ENCODE measurements at places on chromosomes 4 and X.

DNA sequence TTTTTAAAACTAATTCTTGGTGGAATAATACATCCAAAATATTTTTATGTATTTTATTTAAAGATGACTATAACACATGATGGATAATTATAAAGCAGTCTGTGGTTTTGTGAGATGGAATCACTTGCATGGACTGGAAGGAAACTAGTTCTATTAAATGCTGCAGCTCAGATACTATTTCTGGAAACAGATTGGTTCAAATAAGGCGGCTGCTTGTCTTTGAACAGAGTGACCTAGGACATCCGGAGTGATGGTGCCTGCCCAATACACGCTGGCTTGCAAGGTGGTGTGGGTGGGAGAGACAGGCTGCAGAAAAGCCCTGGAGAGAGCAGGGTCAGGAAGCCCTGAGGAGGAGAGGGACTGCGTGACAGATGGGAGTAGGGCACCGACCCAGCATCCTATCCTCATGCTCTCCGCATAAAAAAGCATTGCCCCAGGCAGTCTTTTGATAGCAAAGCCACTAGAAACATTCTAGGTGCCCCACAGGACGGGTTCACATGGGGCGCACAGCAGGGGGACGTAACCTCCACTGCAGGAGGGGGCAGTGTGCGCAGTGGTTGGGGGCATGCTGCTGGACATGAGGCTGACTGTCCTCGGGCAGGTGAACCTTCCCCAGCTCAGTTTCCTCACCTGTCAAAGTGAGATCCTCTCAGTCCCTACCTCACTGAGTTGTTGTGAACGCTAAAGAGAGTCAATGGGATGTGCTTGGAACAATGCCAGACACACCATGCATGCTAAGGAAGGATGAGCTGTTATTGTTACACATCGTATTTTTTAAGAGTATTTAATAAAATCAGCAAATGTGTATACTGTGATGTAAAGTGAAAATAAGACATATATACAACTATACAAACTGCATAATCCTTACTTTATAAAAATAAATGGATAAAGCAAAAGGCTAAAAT lies 71.3 kb downstream of the EVC2 start:
- DNase-seq, result no peak

DNA sequence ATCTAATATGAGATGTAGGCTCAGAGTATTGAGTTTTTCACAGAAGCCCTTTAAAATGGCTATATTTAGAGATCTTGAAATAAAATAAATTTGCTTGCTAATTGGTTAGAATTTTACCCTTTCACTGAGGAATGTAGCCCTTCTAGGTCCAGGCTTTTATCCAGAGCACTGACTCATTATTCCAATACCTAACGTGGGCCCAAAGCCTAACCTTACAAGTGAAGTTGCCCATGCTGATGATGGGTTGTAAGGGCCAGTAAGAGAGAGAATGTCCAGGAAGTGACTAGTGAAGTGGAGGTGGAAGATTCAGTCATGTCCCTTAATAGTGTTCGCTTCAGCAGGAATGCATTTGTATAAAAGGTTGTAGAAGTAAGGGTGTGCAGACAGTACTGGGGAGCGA lies 155.9 kb downstream of the STIM2 start:
- DNase-seq, result no peak

GRCh38 chr4:3491681-3492405 lies 28.7 kb downstream of the DOK7 start:
- DNase-seq, result no peak

DNA sequence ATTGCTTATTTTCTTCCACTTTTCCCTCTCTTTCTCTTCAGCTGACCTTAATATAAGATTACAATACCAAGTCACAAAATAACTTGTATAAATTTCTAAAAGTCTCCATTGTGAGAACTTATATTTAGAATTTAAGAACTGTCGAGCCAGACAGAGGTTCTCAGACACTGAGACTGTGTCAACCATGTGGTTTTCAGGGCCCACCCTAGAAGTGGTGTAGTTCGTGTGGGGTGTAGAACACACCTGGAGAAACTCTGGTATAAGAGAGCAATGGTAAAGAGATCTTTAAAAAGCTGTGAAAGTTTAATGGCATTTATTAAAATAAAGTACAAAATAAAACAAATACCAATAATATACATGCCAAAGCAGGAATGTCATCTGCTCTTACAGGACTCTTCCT lies 19.7 kb downstream of the CPEB2 start:
- DNase-seq, result no peak

- DNase-seq, result no peak
Measured at GRCh38 chr4:143668930-143669552, 31.4 kb downstream of the FREM3 start.

DNA sequence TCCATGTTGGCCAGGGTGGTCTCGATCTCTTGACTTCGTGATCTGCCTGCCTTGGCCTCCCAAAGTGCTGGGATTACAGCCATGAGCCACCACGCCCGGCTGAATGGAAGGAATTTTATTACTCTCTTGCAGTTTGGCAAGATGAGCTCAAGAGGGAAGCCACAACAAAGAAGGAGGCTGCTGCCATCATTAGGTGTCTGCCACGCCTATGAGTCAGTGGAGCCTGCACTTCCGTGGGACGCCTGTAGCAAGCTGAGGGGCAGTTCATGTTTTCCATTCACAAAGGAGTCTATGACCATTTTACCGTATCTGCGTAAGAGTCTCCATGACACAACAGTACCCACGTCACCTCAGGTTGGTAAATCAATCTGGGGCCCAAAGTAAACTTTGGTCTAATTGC lies 51.2 kb upstream of the CHRNA9 start:
- no peak for DNase-seq

- DNase-seq, result no peak
Measured at GRCh38 chr4:159598602-159599001, 495.7 kb downstream of the RAPGEF2 start.

GRCh38 chr4:1136048-1136447 lies 22.7 kb upstream of the RNF212 start:
- no peak for DNase-seq

Measured in psoas muscle (tissue), 8 donors.